Karpas-422 (cell line): ENCODE measurements at places on chromosomes 3 and 15. TPM values are rescaled to one million over a fixed set of nuclear protein-coding genes. Genes with fewer than 3 reads are reported as not detected.

MB21D2 gene
- total RNA-seq, result not detected in 2 replicates

TRIM71 gene
- total RNA-seq, result not detected in 2 replicates

GRCh38 chr3:48598323-48599076, 3.4 kb upstream of the COL7A1 start:
- no peak for DNase-seq
- no peak overlapping the region for H3K27ac ChIP-seq
- H3K4me1 ChIP-seq, result no peaks in the 10 kb centered on the region
- no peaks in the 10 kb centered on the region for H3K27me3 ChIP-seq

GRCh38 chr15:66132251-66132816, 121.2 kb downstream of the MEGF11 start:
- H3K36me3 ChIP-seq, result no peaks in the 10 kb centered on the region
- H3K4me1 ChIP-seq, result no peaks in the 10 kb centered on the region
- H3K27ac ChIP-seq, result no peak overlapping the region
- DNase-seq, result no peak
- H3K4me3 ChIP-seq, result no peak overlapping the region

DNA sequence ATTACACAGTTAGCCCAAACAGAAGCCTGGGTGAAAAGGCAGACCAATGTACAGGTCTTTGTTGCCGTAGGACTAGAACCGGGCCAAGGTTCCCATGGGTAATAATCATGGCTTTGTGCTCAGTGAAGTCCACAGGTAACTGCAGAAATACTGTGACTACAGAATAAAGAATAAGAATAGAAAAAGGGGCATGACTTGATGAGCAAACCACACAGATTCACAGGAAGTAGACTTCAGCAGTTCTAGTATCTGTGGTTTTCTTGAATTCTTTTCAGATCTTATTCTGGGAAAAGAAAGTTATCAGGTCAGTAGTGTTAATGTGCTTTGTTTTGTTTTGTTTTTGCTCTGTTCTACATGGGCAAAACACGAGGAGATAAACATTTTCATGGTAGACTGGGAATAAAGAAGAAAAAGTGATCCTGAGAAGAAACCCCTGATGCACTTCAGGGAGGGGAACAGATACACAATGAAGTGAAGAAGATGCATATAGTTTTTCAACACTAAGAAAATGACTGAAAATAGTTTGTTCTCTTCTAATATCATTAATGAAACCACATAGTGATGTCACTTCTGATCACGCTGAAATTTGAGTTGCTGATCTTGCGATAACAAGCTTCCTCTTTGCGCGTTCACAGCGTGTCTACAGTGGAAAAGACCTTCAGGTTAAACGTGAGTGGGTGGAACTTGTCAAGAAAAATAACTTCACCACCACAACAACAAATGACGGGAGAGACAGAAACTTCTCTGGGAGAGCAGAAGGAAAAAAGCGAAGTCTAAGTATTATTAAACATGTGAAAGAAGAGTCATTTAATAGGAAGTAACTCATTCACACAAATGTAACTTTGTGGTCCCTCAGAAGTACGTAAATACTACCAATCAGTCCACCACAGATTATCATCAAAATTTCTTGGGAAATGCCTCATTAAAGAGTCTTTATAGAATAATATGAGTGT, 315.8 kb upstream of the SATB1 start:
- H3K27me3 ChIP-seq, result peaks cover 2% of the 10 kb centered on the region; the same call in 1 of the 2 replicates
- H3K4me1 ChIP-seq, result no peaks in the 10 kb centered on the region
- no peak overlapping the region for H3K27ac ChIP-seq
- H3K36me3 ChIP-seq, result no peaks in the 10 kb centered on the region
- DNase-seq, result no peak
- H3K4me3 ChIP-seq, result no peak overlapping the region
